Occipital lobe (tissue), 3 donors: ENCODE measurements at places on chromosomes 13 and 19. TPM values are rescaled to one million over a fixed set of nuclear protein-coding genes. Genes with fewer than 3 reads are reported as not detected.
A peak's percentile ranks its signal among the peaks of the same experiment; 100 is the strongest.

STOML3 gene
- total RNA-seq: 0.16 TPM

MUC16 gene
- not detected for total RNA-seq

- DNase-seq: no peak
Observed at GRCh38 chr13:75378301-75378700, 103.7 kb downstream of the TBC1D4 start.

DNA sequence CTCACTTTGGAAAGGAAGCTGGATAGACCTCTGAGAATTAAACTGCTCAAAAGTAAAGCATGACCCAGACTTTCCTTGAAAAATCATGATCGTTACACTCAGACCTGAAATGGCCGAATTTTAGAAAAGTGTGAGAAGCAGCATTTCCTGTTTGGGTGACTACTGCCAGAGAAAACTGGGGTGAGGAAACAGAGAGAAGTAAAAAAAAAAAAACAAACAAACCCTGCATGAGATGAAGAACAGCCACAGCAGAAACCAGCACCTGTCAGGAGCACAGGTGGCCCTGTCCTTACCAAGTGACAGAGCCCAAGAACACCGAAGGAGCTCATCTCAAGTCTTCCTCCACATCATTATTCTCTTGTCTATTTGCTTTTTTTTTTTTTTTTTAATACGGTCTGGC, 12.0 kb upstream of the ADPRHL1 start:
- DNase-seq: no peak

DNA sequence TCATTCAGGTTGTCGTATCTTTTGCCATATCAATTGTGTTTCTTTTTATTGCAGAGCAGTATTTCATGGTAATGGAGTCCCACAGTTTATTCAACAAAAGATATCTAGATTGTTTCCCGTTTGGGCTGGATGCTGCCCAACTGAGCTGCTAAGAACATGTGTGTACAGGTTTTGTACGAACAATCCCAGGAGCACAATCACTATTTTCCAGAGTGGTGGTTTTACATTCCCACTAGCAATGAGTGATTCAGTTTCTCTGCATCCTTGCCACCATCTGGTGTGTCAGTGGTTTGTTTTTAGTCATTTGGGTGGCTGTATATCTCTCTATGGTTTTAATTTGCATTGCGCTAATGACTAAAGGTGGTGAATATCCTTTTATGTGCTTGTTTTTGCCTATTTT, 52.7 kb upstream of the ZDHHC20 start:
- DNase-seq: no peak

GRCh38 chr13:83987394-83987793, 105.1 kb upstream of the SLITRK1 start:
- DNase-seq: no peak

DNA sequence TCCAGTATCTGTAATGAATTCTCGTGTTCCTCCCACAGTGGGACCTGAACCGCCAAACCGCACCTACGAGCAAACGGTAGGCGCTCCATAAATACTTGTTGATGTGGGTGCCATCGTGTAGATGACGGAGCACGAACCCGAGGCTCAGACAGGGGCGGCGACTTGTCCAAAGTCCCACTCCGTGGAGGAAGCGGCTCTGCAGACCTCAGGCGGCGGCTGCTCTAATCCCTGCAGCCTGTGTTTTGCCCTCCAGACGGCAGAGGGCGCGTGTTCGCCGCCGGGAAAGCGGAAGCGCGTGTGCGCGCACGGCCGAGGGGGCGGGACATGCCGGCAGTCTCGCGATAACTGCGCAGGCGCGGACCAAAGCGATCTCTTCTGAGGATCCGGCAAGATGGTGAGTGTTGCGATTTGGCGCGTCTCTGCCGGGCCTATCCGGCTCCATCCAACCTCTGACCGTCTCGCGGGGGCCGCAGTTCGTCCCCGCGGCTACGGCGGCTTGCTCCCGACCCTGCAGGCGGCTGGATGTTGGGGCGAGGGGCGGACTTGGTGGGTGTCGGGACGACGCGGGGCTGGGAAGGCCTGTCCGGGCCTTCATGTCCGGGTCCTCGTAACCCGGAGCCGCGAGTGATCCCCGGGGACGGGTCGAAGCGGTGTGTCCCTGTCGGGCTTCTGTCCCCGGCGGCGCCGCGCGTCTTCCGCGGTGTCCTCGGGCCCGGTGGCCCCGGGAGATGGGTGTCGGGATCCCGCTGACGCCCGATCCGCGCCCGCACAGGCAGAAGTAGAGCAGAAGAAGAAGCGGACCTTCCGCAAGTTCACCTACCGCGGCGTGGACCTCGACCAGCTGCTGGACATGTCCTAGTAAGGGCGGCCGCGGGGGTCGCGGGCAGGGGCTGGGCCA, at the start of gene RPS15:
Gene RPS15 (plus strand): TSS at position 362 of the 898 bp plus-strand sequence. CDS start 30 bp downstream, at position 392.
- peak; percentile 88 for DNase-seq

- peak; percentile 72 for DNase-seq
Observed at GRCh38 chr19:53865918-53866864, 1.5 kb upstream of the MYADM start.

- peak; percentile 13 for DNase-seq
Observed at GRCh38 chr13:24050292-24050711, 110.2 kb upstream of the SPATA13 start.

DNA sequence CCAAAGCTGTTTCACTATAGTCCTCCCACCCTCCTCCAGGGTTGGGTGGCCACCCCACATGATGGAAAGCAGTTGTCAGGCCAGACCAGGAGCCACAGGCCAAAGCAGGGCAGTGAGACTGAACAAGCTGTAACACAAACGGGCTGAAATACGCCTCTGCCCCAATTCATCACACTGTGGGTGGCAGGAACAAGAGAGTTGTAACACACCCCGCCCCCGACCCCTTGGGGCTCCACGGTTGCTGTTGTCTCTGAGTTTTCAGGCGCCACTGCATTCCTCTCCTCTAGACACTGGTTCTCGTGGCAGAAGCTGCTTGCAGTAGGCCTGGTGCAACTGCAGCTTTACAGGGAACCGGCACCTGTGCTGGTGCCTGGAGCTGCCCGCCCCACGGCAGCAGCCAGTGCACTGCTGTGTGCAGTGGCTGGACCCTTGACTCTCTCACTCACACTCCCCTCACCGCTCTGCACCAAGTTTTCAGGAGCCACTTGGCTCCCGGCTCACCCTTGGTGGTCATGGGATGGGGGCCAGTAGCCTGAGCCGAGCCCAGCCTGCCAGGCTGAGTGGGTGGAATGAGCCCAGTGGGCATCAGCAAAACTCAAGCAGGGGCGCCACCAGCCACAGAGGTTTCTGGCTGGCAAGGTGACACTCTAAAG, 1314.5 kb upstream of the MIR17HG start:
- no peak for DNase-seq

DNA sequence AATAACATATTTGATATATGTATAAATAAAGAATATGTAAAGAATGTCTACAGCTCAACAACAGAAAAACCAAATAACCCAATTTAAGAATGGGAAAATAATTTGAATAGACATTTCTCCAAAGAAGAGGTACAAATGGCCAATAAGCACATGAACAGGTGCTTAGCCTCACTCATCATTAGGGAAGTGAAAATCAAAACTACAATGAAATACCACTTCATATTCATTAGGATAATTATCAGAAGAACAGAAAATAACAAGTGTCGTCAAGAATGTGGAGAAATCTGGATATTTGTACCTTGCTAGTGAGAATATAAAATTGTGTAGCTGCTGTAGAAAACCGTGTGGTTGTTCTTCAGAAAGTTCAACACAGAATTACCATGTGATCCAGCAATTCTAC, 8.4 kb upstream of the SUPT20H start:
- no peak for DNase-seq

- DNase-seq: no peak
Observed at GRCh38 chr19:1265615-1266128, 3.5 kb upstream of the CIRBP start.

- no peak for DNase-seq
Observed at GRCh38 chr19:22602631-22603272, 31.4 kb upstream of the ZNF492 start.

- no peak for DNase-seq
Observed at GRCh38 chr13:67696775-67697174, 466.6 kb upstream of the PCDH9 start.

- DNase-seq: no peak
Observed at GRCh38 chr13:39403106-39403505, 199.9 kb downstream of the LHFPL6 start.

GRCh38 chr19:7533925-7534480, 1.5 kb upstream of the PNPLA6 start:
- DNase-seq: peak; percentile 80

GRCh38 chr19:40799558-40800338, 757 bp downstream of the EGLN2 start:
- no peak for DNase-seq

- no peak for DNase-seq
Observed at GRCh38 chr13:94646904-94647303, 45.2 kb downstream of the GPR180 start.
